ENCODE measurements at places on chromosomes 13 and 19. TPM values are rescaled to one million over a fixed set of nuclear protein-coding genes. Genes with fewer than 3 reads are reported as not detected.

The ERICH6B gene
- not detected for total RNA-seq

The SLC25A41 gene
- 0.32 TPM for total RNA-seq

The FBXL3 gene
- total RNA-seq: 111 TPM

The C19orf33 gene
- total RNA-seq: 76.0 TPM

The MISP3 gene
- 23.8 TPM for total RNA-seq

The SPTBN4 gene
- under 0.01 TPM for total RNA-seq

The ICAM3 gene
- total RNA-seq: 13.5 TPM

The PLPPR3 gene
- not detected for total RNA-seq

The CYP2A7 gene
- total RNA-seq: not detected

The KANK2 gene
- total RNA-seq: 156 TPM

The LIM2 gene
- total RNA-seq: not detected

The KLK3 gene
- total RNA-seq: 66.9 TPM

The MCEMP1 gene
- total RNA-seq: 0.41 TPM

DNA sequence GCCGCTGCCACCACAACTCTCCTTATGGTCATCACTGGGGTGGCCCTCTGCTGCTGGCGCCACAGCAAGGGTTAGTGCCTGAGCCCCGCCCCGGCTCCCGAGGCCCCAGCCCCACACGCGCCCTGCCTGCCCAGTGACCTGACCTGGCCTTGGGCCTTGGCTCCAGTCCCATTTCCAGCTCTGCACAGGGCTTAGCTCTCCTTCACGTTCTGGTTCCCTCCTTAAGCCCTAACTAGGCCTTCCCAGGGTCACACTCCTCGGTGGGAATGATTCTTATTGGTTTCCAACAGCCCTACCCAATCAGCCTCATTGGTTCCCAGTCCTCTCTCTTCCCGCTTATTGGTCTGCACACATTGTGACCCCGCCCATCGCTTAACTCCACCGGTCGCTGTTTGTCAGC, 5.8 kb downstream of the KIRREL2 start:
- H3K27ac ChIP-seq: no peak overlapping the region
- no peak for DNase-seq
- H3K4me3 ChIP-seq: no peak overlapping the region
- H3K36me3 ChIP-seq: no peaks in the 10 kb centered on the region

GRCh38 chr19:39401070-39401548, 5.5 kb upstream of the ZFP36 start:
- no peak overlapping the region for H3K4me3 ChIP-seq
- H3K27ac ChIP-seq: peak overlapping the region; percentile 98
- H3K36me3 ChIP-seq: no peaks in the 10 kb centered on the region
- no peaks in the 10 kb centered on the region for H3K27me3 ChIP-seq

DNA sequence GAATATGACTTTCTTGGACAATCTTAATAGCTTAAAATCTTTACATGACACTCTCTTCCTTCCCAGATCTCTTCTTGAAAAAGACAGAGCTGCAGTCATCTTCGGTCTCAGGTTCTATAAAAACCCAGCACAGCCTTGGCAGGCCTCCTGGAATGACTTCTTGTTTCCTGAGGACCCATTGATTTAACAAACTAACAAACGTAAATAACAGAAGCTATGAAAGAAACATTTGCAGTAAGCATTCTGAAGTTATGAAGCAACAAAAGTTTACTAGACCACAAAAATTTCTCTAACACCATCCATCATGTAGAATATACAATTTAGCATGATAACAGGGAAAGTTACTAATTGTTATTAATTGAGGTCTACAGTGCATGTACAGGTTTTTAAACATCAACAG, 62.8 kb upstream of the STARD13 start:
- H3K27ac ChIP-seq: peak overlapping the region; percentile 27
- no peak for DNase-seq
- no peaks in the 10 kb centered on the region for H3K36me3 ChIP-seq
- no peaks in the 10 kb centered on the region for H3K27me3 ChIP-seq
- no peak overlapping the region for H3K4me3 ChIP-seq

- DNase-seq: no peak
- H3K27me3 ChIP-seq: no peaks in the 10 kb centered on the region
Observed at GRCh38 chr13:36088001-36088400, 43.2 kb downstream of the DCLK1 start.

GRCh38 chr13:100633461-100633860, 41.1 kb downstream of the TMTC4 start:
- no peak overlapping the region for H3K4me3 ChIP-seq
- no peaks in the 10 kb centered on the region for H3K27me3 ChIP-seq
- no peak overlapping the region for H3K27ac ChIP-seq
- no peaks in the 10 kb centered on the region for H3K4me1 ChIP-seq

DNA sequence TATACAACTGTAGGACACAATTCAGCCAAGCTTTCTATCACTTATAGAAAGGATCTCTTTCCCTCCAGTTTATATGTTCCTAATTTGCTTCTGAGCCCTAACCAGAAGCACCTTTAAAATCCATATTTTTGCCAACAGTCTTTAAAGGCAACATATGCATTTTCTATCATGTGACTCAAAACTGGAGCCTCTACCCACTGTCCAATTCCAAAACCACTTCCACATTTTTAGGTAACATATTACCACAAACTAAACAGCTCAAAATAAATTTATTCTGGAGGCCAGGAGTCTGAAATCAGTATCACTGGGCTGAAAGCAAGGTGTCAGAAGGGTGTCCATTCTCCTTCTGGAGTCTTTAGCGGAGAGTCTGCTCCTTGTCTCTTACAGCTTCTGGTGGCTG, 15.9 kb upstream of the EFNB2 start:
- DNase-seq: no peak
- H3K27ac ChIP-seq: no peak overlapping the region
- H3K27me3 ChIP-seq: no peaks in the 10 kb centered on the region
- no peaks in the 10 kb centered on the region for H3K36me3 ChIP-seq
- no peak overlapping the region for H3K4me3 ChIP-seq

GRCh38 chr13:33932769-33933406, 114.9 kb downstream of the RFC3 start:
- no peak overlapping the region for H3K4me3 ChIP-seq
- H3K27ac ChIP-seq: no peak overlapping the region
- H3K4me1 ChIP-seq: peaks cover 3% of the 10 kb centered on the region
- no peaks in the 10 kb centered on the region for H3K36me3 ChIP-seq
- DNase-seq: no peak

GRCh38 chr19:36573895-36574720, 1.0 kb upstream of the ZNF529 start:
- peaks cover 30% of the 10 kb centered on the region for H3K36me3 ChIP-seq
- peak overlapping the region; percentile 86 for H3K27ac ChIP-seq
- no peaks in the 10 kb centered on the region for H3K27me3 ChIP-seq
- DNase-seq: peak; percentile 7
- peaks cover 18% of the 10 kb centered on the region for H3K4me1 ChIP-seq

GRCh38 chr13:48233046-48233888, at the start of gene ITM2B:
Gene ITM2B (plus strand): TSS chr13:48233206. CDS start chr13:48233361, 155 bp downstream.
- H3K36me3 ChIP-seq: no peaks in the 10 kb centered on the region
- H3K27ac ChIP-seq: peak within 1 kb of the TSS; percentile 100
- peak; percentile 82 for DNase-seq
- H3K4me1 ChIP-seq: peaks cover 43% of the 10 kb centered on the region
- no peaks in the 10 kb centered on the region for H3K27me3 ChIP-seq

GRCh38 chr19:46944918-46945628, 74.6 kb upstream of the NPAS1 start:
- no peaks in the 10 kb centered on the region for H3K27me3 ChIP-seq
- DNase-seq: peak; percentile 46
- peak overlapping the region; percentile 78 for H3K27ac ChIP-seq
- H3K4me3 ChIP-seq: no peak overlapping the region
- peaks cover 25% of the 10 kb centered on the region for H3K4me1 ChIP-seq

- H3K4me3 ChIP-seq: no peak overlapping the region
- no peak for DNase-seq
- no peak overlapping the region for H3K27ac ChIP-seq
- H3K27me3 ChIP-seq: peaks cover 77% of the 10 kb centered on the region
- H3K4me1 ChIP-seq: no peaks in the 10 kb centered on the region
Observed at GRCh38 chr13:101916775-101917474, 464.4 kb downstream of the ITGBL1 start.

DNA sequence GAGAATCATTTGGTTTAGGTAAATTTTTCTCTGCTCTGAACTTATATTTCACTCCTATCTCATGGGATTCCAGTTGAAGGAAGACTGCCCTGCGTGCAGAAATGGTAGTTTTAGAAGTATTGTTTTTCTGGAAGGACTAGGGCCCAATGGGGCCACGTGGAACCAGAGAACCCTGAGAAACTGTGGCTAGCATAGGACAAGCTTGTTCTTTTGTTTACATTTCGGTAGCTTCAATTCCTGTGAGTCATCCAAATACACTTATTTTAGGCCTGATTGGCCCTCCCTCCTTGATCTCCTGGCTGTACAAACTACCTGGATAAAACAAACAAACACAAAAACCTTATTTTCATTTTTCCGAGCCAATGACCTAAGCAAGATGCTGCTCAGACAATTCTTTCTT, 124.0 kb downstream of the ITGBL1 start:
- no peak overlapping the region for H3K4me3 ChIP-seq
- H3K36me3 ChIP-seq: no peaks in the 10 kb centered on the region
- no peaks in the 10 kb centered on the region for H3K4me1 ChIP-seq

DNA sequence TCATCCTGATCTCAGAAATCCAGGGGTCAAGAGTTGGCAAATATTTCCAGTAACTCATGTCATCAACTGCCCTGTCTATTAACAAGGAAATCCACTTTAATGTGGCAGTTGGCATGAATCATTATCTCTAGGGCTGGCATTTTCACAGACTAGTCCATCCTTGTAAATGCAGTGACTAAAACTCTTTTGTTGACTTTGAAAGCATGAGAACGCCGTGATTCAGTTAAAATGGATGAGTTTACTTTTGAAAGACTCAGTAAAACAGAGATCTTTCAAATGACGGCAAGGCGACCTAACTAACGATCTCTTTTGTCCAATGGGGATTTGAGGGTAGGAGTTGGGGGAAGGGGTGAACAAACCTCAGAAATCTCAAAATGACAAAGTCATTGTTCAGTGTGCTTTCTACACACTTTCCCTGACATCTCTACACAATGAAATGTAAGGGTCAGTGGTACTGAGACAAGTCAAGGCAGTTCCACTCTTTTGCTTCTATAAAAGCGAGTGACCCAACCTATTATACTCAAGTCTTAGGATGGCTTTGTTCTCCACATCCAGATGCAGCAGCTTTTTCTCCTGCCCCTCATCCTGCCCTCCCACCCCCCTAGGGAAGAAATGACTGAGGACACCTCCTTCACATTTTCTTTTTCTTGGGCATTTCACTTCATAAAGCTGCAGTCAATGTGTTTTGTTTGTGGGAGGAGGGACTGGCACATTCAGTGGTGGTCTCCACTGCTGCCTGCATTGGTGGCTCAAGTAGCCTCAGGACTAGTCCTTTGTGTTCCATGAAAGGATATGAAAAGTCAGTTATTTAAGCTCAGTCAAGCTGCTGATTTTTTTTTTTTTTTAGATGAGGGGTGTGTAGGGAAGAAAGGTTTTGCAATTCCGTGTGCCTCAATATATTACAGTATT, 200.5 kb downstream of the ABCC4 start:
- H3K4me1 ChIP-seq: no peaks in the 10 kb centered on the region
- no peak for DNase-seq

GRCh38 chr19:16608290-16608739, 19.7 kb downstream of the MED26 start:
- no peaks in the 10 kb centered on the region for H3K27me3 ChIP-seq
- peaks cover 21% of the 10 kb centered on the region for H3K4me1 ChIP-seq
- peak overlapping the region; percentile 86 for H3K27ac ChIP-seq
- peak; percentile 60 for DNase-seq
- no peak overlapping the region for H3K4me3 ChIP-seq

GRCh38 chr19:29878973-29879654, 62.9 kb upstream of the URI1 start:
- no peaks in the 10 kb centered on the region for H3K4me1 ChIP-seq
- H3K27me3 ChIP-seq: peaks cover under 1% of the 10 kb centered on the region
- no peaks in the 10 kb centered on the region for H3K36me3 ChIP-seq
- no peak for DNase-seq
- no peak overlapping the region for H3K4me3 ChIP-seq
- H3K27ac ChIP-seq: no peak overlapping the region

GRCh38 chr19:44782729-44783128, 5.0 kb downstream of the CBLC start:
- peaks cover 7% of the 10 kb centered on the region for H3K36me3 ChIP-seq
- no peak for DNase-seq
- H3K27ac ChIP-seq: no peak overlapping the region
- no peak overlapping the region for H3K4me3 ChIP-seq

- H3K36me3 ChIP-seq: no peaks in the 10 kb centered on the region
- H3K27me3 ChIP-seq: no peaks in the 10 kb centered on the region
- no peaks in the 10 kb centered on the region for H3K4me1 ChIP-seq
- peak; percentile 32 for DNase-seq
- no peak overlapping the region for H3K4me3 ChIP-seq
- peak overlapping the region; percentile 60 for H3K27ac ChIP-seq
Observed at GRCh38 chr19:1009041-1009980, 9.1 kb downstream of the GRIN3B start.
